ENCODE measurements at places on chromosomes 7 and 10.

DNA sequence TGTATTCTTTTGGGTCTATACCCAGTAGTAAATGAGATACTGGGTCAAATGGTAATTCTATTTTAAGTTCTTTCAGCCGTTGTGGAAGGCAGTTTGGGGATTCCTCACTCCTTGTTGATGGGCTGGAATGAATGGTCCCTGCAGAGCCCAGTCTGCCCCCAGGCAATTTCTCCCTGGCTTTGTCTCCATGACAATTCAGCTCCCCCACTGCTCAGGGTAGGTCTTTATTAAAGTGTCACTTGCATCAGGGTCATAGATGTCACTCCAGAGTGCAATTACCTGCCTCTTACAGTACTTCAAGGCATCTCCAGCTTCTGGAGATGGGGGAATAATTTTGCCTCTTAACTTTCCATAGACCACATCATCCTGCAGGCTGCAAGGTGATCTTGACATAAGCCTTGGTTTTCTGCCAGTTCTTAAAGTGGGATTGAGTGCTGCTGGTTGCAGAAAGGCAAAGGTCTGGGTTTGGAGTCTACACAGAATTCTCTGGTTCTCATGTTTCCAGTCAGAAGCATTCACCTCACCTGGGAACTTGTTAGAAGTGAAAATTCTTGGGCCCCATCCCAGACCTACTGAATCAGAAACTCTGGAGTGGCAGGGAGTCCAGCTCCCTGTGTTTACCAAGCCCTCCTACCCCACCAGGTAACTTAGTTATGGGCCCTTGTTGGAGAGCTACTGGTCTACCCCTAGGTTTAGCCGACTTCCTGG lies 442.4 kb downstream of the GALNT17 start:
- no peak for DNase-seq

DNA sequence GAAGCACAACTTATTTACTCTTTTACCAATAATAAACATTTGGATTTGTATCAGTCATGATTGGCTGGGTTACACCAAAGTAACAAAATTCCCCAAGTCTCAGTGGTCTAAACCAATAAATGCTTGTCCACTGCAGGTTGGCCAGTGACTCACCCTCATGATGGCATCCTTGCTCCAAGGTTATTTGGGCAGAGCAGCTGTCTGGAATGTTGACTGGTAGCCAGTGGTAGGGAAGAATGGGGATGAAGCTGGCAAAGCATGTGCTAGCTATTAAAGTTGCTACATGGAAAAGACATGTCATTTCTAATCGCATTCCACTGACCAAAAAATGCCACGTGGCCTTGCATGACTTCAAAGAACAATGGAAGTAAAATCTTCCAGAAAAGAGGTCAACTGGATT lies 1168.7 kb upstream of the CELF2 start:
- no peak for DNase-seq

GRCh38 chr10:111548084-111548726 lies 471.4 kb downstream of the ADRA2A start:
- DNase-seq, result no peak

GRCh38 chr7:22948770-22949169 lies 65.2 kb downstream of the HYCC1 start:
- no peak for DNase-seq

- DNase-seq, result peak; percentile 20
Observed at GRCh38 chr10:103855424-103855823, at the start of gene SH3PXD2A. SH3PXD2A (minus strand) TSS chr10:103855576; CDS start chr10:103855266, 310 bp downstream.

GRCh38 chr7:92246360-92247101 lies 757 bp downstream of the ANKIB1 start:
- DNase-seq, result peak; percentile 37

DNA sequence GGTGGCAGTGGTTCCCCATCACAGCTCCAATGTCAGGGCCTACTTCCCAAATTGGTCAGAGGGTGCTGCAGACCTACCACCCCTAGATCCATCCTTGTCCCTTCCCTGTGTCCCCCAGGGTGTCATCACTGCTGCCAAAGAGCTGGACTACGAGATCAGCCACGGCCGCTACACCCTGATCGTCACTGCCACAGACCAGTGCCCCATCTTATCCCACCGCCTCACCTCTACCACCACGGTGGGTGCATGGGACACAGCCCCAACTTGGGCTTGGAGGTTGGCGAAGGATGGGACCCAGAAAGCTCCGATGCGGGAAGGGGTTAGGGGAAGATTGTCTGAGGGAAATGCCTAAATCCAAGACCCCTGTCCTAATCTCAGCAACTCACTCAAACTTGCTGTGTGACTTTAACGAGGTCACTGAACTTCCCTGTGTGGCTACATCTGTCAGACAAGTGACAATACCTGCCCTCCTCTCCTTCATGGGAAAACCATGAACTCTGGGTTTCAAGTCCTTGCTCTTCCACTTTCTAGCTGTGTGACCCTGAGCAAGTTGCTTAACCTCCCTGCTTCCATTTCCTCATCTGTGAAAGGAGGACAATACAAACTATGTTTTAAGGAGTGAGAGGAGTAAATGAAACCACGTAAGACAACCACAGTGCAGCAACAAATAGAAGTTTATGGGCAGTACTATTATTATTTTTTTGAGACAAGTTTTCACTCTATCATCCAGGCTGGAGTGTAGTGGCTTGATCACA lies 4.9 kb upstream of the VSIR start:
- no peak for DNase-seq

- DNase-seq, result no peak
Observed at GRCh38 chr10:30782537-30783461, 153.2 kb upstream of the LYZL2 start.

Measured in CD4-positive, alpha-beta T cell treated with Interleukin-10 for 1 hour (primary cell).